ENCODE measurements at places on chromosomes 13 and 19.

GRCh38 chr13:106630162-106630561 lies 62.2 kb upstream of the ARGLU1 start:
- DNase-seq = no peak

- no peak for DNase-seq
These were observed 65.9 kb downstream of the TRPM4 start for GRCh38 chr19:49223472-49223871.

- DNase-seq = no peak
These were observed 6.8 kb downstream of the ZNF507 start for GRCh38 chr19:32352241-32352630.

GRCh38 chr13:75325711-75326110 lies 156.3 kb downstream of the TBC1D4 start:
- DNase-seq = no peak

- DNase-seq = peak; percentile 27
These were observed 89.2 kb upstream of the WASF3 start for GRCh38 chr13:26468265-26468801.

DNA sequence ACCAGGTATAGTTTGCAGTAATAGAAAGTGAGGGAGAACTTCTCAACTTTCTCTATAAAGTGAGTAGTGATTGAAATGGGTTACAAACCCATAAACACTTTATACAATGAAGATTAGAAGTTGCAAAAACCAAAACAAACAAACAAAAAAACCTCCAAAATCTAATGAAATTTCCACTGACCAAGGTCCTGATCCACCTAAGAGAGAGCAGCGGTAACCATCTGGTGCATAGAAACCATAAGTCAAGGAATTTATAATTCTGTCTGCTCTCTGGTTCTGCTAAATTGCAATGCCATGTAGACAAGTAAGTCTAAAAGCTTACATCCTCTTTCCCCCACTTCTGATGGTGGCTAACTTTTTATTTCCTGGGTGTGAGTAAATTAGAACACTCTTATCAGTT lies 463.4 kb downstream of the EFNB2 start:
- DNase-seq = no peak

DNA sequence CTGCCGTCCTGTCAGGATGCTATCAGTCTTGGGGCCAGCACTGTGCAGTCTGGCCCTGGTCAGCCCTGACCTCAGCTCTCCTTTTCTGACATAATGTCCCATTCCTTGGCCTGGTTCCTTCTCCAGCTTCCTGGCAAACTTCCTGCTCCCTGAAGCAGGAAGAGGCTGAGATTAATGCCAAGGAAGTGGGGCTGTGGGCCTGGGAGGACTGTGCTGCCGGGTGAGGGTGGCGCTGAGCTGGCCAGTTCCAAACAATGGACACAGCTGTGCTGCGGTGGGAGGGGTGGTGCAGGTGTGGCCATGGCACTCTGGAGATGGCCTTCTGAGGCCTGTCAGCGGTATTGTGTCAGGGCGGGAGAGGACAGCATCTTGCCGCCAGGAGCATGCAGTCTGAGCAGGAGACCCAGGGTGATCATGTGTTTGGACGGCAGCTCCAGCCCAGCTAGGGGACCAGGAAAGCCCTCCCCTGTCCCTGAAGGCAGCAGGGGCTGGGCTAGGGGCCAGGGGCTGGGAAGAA lies 30.9 kb downstream of the TUBA3C start:
- no peak for DNase-seq

- DNase-seq = no peak
These were observed 147.3 kb downstream of the KCNRG start for GRCh38 chr13:50162567-50162966.

DNA sequence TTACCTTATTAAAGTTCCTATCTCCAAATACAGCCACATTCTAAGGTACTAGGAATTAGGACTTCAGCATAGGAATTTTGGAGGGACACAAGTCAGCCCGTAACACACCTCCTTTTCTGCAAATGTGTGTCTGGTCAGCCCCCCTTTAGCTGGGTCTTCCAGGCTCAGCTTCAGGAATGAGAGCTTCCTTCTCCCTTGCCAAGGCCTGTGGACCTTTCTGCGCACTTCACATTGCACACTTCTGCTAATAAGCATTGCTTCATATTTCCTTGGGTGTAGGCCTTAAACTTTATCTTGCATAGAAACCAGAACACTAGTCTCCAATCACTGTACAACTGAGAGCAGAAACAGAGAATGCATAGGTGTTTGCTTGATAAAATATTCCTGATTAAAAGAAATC lies 4.5 kb upstream of the STK24 start:
- no peak for DNase-seq

- peak; percentile 99 for DNase-seq
These were observed at the start of gene YIF1B for GRCh38 chr19:38315657-38316476. Gene YIF1B, minus strand, starts transcription at chr19:38315947. Its CDS starts 30 bp downstream, at chr19:38315917.

- no peak for DNase-seq
These were observed 748 bp upstream of the ZNF552 start for GRCh38 chr19:57815247-57816075.

- DNase-seq = no peak
These were observed 28.8 kb upstream of the FAM124A start for GRCh38 chr13:51193387-51193786.

All from endodermal cell (in vitro differentiated cells).